ENCODE measurements at places on chromosomes 11 and 22.
A peak's percentile ranks its signal among the peaks of the same experiment; 100 is the strongest.

DNA sequence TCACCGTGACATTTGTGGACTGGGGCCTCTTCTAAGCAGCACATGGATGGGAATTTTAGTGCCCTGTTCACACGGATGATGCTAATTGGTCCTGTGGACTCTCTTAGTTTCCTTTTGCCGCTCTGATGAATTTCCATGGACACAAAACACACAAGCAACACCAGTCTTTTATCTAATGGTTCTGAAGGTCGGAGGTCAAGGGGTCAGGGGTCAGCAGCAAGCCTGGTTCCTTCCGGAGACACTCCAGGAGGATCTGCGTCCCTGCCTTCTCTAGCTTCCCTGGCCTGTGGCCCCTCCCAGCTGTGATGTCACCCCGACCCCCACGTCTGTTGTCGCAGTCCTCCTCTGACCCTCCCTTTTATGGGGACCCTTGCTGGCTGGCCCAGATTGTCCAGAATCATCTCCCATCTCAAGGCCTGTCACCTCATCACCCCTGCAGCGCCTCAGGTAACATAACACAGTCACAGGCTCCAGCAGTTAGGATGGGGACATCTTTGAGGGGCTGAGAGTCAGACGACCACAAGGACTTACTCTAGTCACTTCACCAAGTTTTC is 6.8 kb downstream of the NADSYN1 start:
- DNase-seq: no peak

DNA sequence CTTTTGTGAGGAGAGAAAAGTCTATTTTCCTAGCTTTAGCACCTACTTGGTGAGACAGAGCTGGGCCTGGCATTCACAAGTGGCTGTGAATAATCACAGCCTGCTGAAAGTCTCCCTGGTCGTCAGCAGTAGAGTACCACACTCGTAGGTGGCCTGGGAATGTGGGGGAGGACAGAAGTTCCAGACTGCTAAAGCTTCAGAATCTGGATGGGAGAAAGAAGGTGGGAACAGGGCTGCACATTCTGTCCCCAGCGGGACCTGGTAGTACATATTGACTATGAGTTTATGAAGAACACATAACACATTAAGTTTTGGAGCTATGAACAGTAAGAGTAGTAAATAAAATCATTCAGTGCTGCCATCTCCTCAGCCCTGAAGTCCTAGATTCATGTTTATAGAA is 19.0 kb upstream of the LIMK2 start:
- no peak for DNase-seq

GRCh38 chr22:49773531-49773930 is 54.1 kb downstream of the BRD1 start:
- DNase-seq: no peak

- no peak for DNase-seq
Measured at GRCh38 chr11:69000391-69000790, 12.7 kb downstream of the MRGPRF start.

- DNase-seq: no peak
Measured at GRCh38 chr22:48310740-48311139, 1516.9 kb downstream of the BRD1 start.

GRCh38 chr22:37329238-37330140 is 47.2 kb downstream of the CYTH4 start:
- DNase-seq: no peak

GRCh38 chr11:20518323-20518834 is 81.0 kb upstream of the SLC6A5 start:
- DNase-seq: no peak

DNA sequence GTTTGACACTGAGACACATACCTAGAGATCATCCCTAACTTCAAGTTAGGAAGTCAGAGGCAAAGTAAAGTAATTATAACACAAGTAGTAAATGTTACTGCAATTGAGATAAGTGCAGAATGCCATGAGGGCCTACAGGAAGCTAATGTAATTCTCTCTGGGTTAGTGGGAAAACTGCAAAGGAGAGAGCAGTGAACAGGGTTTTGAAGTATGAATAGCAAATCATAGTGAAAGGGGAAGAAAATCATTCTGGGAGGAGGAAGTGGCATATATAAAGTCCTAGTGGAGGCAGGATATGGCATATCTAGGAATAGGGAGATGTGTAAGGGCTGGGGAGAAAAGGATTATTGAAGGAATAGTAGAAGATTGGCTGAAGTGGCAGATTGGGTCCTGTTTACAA is 27.9 kb downstream of the RNF169 start:
- DNase-seq: no peak

DNA sequence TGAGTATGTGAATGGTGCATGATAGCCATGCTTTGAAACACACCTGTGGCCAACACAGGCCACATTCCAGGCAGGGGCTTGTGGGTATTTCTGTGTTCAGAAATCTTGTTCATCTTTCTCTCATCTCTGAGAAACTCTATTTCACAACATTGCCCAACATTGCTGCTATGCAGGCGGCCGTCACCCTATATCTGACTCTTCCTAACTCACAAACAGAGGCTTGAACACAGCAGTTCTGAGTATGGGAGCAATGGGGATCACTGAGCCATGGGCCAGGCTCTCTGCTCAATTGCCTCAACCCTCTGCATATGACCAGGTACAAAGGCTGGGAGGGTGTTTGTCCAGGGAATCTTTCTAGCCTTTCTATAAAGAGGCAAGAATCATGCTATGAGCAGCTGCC is 259.9 kb downstream of the BUD13 start:
- no peak for DNase-seq

GRCh38 chr22:43092085-43092484 is 2.9 kb upstream of the TTLL1 start:
- DNase-seq: peak; percentile 82

DNA sequence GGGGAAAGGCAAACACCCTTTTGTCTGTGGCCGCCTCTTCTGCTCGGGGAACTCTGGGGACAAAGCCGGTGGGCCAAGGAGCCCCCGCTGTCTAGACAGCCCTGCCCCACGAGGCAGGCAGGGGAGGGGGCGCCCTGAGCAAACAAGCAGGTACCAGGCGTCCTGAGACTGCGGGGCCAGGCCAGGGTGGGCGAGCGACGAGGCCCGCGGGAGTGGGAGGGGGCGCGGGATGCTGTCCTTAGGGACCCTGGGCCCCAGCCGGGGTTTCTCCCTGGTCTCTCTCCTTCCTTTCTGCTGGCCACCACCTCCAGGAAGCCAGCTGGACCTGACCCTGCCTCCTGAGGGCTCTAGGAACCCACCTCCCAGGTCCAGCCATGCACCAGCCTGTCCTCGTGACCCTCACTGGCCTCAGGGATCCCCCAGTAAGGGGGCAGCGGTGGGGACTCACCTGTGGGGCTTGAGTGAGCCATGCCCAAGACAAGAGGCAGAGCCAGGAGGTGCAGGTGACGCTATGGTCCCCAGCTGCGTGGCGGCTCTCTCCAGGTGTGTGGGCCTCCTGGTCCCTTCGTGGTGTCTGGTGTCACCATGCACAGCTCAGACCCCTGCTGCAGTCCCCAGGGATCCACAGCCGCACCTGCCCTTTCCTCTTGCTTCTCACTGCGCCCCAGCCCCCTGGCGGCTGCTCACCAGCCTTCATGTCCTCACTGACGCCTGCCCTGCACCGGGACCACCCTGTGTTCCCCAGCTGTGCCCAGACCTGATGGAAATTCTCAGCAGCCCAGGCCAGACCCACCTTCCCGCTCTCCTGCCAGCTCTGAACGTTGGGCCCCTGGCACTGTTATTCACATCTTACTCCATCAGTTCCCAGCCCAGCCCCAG is 26.5 kb upstream of the MUC5AC start:
- DNase-seq: no peak

GRCh38 chr11:33021937-33022336 is 6.3 kb downstream of the DEPDC7 start:
- DNase-seq: no peak

DNA sequence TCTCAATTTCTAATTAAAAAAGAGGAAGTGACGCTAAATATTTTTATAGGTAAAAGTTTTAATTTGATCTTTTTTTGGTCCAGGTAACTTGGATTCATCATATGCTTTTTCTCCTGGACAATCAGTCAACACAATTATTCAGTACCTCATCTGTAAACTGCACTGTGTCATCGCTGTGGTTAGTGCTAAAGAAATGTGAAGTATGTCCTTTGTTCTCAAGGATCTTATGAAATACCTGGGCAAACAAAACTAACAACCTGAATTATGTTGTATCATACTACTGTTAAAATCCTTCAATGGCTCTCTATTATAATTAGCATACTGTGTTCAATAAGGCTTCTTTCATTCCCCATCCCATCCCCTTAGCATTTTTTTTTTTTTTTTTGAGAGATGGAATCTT is 19.9 kb upstream of the SCN3B start:
- no peak for DNase-seq

DNA sequence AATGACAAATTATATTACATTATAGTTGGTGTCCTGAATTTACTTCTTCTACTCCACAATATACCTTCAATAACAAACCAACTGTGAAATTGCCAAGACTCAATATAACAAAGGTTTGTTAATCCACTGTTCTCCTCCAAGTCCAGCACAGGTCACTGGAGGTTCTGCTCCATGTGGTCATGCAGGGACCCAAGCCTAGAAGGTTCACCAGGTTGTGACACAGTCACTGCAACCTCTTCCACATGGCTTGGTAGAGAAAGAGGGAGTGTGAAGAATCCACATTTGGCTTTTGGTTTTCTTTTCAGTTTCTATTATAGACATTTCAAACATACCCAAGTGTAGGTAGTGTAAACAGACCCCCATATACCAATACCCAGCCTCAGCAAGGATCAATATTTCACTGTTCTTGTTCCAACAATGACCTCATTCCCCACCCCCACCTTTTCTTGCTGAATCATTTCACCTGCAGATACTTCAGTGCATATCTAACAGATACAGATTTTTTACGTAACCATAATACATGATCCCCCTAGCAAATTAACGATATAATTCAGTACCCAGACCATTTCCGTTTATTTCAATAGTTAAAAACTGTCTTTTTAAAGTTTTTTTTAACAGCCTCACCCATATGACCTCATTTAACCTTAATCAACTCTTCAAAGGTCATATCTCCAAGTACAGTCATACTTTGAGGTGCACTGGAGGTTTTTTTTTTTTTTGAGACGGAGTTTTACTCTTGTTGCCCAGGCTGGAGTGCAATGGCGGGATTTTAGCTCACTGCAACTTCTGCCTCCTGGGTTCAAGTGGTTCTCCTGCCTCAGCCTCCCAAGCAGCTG is 14.1 kb downstream of the FGF19 start:
- DNase-seq: no peak

GRCh38 chr11:70325824-70326223 is 55.3 kb downstream of the PPFIA1 start:
- DNase-seq: no peak

DNA sequence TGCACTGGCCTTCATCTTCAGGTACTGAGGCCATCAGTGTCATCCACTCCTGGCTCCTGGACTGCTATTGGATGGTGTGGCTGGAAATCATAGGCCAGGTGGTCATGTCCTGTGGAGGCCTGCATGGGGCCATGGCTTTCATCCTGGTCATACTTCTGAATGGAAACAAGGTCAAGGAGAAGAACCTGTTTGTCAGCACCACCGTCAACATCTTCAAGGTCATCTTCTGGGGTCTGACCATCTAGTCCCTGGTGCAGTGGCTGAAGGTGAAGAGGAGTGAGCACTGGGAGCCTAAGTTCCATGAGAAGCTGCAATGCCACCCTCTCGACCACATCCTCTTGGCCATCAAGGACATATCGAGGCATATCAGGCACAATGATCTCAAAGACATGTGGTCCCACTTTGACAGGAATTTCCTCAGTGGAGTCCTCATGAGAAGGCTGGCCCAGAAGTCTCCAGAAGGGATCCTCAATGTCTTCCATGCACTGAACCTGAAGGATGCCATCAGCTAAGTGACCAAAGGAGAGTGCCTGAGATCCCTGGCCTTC is 120.0 kb upstream of the SERPIND1 start:
- no peak for DNase-seq

DNA sequence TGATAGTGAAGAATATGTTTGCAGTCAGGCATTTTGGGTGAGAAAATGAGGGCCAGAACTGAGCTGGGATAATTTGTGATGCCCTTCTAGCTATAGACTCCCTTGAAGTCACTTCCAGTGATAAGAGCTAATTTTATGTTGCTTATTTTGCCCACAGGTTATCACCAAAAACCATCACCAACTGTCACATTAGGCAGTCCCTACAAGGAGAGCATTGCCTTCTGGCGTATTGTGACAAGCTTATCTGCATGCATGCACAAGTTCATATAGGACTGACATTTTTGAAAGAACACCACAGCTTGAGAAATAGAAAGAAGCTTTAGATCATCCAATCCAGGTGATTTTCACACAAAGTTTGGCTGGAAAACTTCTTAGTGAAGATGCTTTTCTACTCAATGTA is 735.3 kb upstream of the RAG2 start:
- DNase-seq: no peak

GRCh38 chr11:130636722-130637464 is 188.4 kb downstream of the ADAMTS15 start:
- no peak for DNase-seq

DNA sequence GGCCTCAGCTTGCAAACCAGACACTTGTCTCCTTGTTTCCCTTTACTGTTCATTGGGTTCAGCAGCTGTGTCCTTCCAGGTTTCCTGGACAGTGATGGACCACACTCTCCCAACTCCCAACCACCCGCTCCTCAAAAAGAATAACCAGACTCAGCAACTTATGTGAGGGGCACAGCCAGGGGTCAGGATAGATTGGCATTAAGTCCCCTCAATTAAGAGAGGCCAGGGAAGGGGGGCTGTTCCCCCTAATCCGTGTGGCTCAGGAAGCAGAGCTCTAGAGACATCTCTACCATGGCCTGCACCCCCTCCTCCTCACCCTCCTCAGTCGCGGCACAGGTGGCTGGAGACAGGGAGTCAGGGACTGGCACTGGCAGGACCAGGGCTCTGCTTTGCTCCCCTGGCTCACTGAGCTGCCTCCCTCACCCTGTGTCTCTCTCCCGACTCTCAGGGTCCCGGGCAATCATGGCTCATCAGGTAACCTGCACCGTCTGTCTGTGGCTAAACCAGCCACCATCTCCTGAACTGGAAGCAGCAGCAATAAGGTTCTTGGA is 111.7 kb downstream of the ZNF280B start:
- no peak for DNase-seq

- DNase-seq: no peak
Measured at GRCh38 chr11:42657169-42657568, 654.6 kb upstream of the API5 start.

DNA sequence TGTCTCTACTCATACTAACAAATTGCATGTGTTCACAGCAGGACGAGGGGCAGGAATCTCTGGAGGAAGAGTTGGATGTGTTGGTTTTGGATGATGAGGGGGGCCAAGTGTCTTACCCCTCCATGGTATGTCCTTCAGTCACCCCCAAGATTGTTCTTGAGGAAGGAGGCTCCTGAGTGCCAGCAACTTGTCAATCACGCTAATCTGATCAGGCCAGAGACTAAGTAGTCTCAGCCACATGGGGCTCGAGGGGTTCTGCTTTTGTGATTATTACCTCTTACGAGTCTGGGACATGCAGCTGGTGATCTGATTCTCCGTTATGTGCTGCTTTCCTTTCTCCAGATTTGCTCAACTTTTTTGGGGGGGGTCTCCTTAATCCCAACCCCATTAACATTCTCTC is 54.3 kb downstream of the CTNND1 start:
- no peak for DNase-seq

DNA sequence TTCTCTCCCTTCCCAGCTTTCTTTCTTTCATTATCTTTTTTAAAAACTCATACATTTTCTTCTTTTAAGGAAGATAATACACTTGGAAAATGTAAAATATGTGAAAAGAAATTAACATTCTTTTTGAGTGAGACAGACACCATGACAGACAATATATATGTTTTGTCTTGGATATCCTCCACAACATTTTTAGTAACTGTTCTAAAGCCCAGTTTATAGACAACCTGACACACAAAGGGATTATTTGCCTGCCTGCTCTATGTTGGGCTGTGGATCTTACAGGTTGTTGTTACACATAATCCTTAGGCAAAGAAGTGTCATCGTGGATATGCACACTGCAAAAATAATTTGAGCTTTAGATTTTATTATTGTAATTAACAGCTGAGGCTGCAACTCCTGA is 301.4 kb upstream of the PDGFD start:
- DNase-seq: no peak

Measured in KBM-7 (cell line).